ENCODE measurements at places on chromosomes 4 and X.

GRCh38 chrX:149157976-149158375, 347.1 kb downstream of the IDS start:
- no peak for DNase-seq

GRCh38 chrX:115486510-115486909, 74.5 kb upstream of the PLS3 start:
- no peak for DNase-seq

- no peak for DNase-seq
Observed at GRCh38 chr4:48665555-48666186, 114.4 kb downstream of the FRYL start.

- DNase-seq: no peak
Observed at GRCh38 chrX:138858438-138858837, 146.9 kb upstream of the FGF13 start.

- DNase-seq: no peak
Observed at GRCh38 chr4:110480031-110480549, 4.1 kb downstream of the ENPEP start.

DNA sequence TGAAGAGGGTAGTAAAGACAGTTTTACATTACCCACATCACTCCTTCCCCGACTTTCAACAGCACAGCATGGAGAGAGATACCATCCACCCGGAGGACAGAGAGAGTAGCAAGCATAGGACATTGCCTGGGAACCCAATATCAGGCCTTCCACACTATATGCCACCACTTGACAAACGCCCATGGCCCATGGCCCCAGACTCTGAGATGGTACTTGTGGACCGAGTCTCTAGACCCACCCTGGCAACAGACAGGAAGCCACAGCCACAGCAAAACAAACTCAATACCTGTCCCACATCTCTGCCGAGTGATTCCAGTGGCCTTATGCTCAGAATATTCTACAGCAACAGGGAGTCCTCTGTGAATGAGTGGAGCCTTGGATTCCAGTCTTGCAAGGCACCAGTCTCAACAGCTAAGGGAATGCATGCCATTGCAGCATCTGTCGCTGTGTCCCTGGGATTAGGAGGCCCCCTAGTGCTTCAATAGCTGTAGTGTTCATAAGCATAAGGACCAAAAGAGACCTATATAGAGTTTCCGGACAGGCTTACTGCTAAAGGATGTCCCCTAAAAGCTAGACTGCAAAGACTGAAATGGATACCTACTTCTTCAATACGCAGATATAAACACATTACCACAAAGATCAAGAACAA, 14.7 kb upstream of the CT55 start:
- no peak for DNase-seq

GRCh38 chr4:53852343-53852742, 212.1 kb downstream of the CHIC2 start:
- DNase-seq: no peak

DNA sequence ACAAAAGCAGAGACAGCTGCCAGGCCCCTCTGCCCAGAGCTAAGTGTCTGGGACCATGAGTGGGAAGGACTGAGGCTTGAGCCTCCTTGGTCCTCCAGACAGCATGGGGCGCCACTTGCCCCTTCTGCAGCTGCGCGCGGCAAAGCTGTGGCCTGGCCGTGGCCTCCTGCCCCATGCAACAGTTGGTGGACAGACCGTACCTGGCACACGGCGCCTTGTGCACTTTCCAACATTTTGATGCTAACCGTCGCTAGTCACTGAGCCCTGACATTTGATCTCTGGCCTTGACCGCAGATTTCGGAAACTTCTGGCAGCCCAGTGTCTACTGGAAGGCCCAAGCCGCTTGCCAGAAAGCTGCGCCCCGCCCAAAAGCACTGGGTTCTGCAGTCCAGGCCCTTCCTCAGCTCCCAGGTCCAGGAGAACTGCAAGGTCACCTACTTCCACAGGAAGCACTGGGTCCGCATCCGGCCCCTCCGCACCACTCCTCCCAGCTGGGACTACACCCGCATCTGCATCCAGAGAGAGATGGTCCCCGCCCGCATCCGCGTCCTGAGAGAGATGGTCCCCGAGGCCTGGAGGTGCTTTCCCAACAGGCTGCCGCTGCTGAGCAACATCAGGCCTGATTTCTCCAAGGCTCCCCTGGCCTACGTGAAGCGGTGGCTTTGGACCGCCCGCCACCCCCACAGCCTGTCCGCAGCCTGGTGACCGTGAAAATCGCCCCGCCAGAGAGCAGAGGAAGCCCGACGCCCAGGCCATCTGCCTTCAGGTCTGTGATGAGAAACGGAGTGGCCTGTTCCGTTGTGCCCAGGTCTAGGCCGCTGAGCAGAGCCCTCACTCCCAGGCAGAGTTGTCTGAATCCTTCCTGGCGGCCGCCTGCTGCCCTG, 35.3 kb upstream of the CA5B start:
- no peak for DNase-seq

GRCh38 chrX:110316351-110317060, 1.4 kb downstream of the AMMECR1 start:
- DNase-seq: no peak

- DNase-seq: no peak
Observed at GRCh38 chr4:25449688-25450087, 72.6 kb downstream of the ANAPC4 start.

DNA sequence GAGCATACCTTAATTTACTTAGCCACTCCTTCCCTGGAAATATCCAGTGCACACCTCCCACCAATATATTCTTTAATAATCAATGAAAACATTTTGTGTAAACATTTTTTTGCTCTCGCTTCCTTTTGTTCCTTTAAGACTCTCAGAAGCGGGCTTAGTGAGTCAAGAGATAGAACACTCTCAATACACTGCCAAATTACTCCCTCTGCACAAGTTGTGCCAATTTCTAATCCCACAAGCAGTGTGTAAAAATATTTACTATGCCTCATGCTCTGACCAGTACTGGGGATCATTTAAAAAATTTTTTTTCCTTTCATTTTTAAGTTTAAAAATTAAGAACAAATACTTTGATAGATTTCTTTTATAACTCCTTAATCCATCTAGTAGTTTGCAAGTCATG, 5.1 kb downstream of the MORF4L2 start:
- DNase-seq: no peak

DNA sequence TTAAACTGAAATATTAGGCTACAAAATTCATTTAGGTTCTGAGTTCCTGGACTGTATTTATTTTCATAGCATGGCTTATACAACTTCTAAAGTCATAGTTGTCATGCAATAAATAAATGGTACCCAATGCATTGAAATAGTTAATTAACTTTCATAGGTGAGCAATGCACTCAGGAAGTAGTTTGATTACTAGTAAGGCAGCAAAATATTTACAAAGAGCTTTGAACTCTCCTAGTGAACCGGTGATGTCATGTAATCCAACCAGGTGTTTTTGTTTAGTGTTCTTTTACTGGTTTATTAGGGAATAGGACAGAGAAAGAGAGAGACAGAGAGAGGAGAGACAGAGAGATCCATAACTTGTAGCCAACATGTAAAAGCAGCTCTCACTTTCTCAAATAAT, 228.6 kb upstream of the CTSO start:
- DNase-seq: no peak

- DNase-seq: no peak
Observed at GRCh38 chr4:89353514-89353913, 45.9 kb upstream of the GPRIN3 start.

GRCh38 chr4:159497936-159498335, 395.1 kb downstream of the RAPGEF2 start:
- DNase-seq: no peak

- no peak for DNase-seq
Observed at GRCh38 chr4:19159874-19160273, 1091.8 kb upstream of the SLIT2 start.

DNA sequence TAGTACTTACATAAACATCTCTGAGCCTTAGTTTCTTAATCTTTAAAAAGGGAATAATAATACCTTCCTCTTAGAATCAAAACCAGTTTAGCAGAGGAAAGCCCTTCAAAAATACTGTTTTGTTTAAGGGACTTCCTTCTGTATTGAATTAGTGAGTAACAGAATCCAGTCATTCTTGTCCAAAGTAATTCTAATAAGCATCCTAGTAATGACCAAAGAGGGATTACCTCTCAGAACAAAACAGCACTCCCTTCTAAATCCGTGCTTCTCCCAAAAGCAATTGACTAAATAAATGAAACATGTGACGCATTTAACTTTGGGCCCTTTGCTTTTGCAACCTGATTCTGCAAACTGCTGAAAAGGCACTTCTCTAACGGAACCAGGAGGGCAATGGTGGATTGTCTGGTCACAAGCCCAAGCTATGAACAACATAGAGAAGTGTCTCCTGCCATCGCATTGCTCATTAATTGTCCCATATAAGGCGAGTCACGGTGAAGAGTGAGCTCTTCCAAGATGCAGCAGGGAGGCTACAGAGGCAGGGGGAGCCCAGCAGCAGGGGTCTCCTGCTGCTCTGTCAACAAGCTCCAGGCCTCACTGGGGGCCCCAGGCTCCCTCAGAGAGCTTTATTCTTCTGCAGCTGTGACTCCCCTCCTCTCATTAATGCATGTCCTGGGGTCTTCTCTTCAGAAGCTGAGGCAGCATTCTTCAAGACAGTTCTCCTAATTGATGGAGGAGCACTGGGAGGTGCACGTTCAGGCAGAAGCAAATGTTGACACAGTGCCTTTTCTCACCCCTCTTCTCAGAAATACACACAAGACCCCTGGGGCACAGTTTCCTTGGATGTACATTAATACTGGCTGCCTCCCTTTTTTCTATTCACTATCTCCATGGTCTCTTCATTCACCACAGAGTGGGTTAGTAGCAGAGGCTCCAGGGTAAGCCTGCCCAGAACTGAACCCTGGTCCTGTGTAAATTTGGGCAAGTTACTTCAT, 419.6 kb upstream of the RASGEF1B start:
- DNase-seq: no peak

- DNase-seq: no peak
Observed at GRCh38 chrX:47098338-47099094, 20.3 kb downstream of the RGN start.

DNA sequence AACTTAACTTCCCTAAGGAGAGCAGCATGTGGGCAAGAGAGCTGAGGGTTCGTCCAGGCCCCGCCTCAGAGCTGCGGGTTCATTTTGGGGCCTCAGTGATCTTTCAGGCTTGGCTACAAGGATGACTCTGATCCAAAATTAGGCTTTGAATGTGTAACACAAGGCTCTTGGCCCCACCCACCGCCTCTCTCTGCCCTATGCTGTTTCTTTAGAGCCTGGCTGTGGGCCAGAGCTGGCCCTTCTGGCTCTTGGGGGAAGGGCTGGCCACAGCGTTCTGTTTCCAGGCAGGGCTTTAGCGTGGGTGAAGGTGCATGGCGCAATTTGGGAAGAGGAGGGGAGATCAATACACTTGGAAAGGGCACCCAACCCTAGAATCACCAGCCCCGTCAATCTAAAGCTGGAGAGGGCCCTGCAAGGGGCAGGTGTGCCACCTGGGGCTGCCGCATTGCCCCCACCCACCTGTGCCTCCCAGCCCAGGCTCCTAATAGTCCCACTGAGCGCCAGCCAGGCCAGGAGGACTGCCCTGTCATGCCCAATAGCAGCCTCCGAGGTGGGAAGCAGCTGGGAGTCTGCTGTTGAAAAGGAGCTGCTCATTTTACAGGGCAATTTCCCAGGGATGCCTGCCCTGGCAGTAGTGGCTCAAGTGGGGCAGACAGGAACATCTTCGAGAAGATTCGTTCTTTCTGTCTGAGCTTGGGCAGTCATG, 84.5 kb upstream of the MAML3 start:
- DNase-seq: no peak

GRCh38 chr4:26842911-26843310, 17.7 kb upstream of the STIM2 start:
- DNase-seq: no peak

DNA sequence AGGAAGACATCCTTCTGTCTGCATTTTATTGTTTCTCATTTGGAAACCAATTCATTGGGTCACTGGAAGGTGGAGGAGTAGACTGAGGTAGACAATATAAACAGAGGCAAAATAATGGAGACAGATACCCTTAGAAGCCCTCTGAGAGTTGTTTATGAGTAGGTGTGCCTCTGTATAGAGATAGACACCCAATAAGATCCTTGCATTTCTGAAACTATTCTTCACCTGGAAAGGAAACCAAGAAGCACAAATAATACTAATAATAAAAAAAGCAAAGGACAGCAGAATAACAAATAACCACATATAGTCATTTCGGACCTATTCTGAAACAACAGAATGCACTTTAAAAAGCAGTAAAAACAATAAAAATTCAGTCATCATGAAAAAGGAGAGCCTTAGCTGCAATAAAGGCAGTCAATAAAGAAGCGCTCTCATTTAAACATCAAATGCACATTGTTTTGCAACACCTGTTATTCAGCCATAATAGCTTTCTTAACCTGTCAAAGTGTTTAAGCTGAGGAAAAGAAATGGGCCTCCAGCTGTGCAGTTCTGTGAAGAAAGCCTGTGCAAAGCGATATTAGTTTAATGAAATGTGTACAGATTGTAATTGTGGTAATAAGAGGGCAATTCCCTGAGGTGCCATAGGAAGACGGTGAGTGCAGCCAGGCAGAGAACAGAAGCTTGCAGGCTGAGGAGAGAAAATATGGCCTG, 904.2 kb downstream of the STPG2 start:
- DNase-seq: no peak

DNA sequence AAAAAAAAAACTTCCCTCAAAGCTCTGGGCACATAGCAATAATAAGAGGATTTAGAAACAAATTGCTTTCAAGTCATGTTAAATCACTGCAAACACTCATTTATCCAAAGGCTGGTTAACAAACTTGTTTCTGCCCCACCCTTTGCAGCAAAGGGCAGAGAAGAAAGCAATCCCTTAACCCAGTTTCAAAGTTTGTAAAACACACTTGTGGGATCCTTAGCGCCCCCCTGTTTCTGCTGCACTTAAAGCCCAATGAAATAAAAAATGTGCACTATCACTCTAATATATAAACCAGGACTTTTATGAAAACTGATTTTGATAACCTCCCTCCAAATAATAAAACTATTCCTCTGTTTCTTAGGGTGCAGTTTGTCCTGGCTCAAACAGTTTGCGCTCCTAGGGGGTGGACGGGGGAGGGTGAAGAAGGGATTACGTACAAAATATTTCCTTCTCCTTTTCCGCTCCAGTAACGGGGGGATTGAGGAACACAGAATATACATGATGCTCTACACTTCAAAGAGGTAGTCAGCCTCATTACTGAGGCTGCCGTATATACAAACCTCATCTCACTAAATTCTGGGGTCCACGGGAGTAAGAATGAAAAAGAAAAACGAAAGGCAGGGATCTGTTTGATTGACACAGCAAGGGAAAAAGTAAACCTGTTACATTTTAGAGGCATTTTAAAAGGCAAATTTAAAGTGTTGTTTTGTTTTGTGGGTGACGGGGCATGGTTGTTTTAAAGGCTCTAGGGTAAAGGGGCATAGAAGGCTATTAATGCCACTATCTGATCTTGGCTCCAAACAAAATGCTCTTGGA, 3.1 kb upstream of the PCDH10 start:
- DNase-seq: no peak

GRCh38 chr4:17618926-17619325, 4.5 kb downstream of the MED28 start:
- DNase-seq: no peak

All from activated T-helper 1 cell treated with anti-CD3 and anti-CD28 coated beads, Interleukin-2, amount 50 U/mL, for 16 hours (primary cell).